ENCODE measurements at places on chromosomes 11 and 22.

- no peak for DNase-seq
These were observed 21.0 kb downstream of the NNMT start for GRCh38 chr11:114316980-114317786.

DNA sequence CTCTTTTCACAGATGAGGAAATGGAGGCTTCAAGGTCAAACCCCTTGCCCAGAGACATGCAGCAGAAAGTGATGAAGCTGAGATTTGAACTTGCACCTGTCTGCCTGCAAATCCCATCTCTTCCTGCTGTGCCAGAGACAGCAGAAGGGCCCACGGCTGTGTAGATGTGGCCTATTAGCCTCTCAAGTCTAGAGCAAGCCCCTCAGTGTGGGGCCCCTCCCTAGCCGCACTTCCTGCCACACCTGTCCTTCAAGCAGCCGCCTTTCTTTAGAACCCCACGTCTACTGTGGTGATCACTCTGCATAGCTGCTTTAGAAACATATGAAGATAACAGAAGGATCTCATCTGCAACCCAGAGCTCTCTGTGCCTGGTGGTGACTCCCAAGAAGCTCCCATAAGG is 41.2 kb upstream of the JAM3 start:
- DNase-seq = no peak

- DNase-seq = no peak
These were observed 333.0 kb upstream of the DDI1 start for GRCh38 chr11:103703437-103703836.

DNA sequence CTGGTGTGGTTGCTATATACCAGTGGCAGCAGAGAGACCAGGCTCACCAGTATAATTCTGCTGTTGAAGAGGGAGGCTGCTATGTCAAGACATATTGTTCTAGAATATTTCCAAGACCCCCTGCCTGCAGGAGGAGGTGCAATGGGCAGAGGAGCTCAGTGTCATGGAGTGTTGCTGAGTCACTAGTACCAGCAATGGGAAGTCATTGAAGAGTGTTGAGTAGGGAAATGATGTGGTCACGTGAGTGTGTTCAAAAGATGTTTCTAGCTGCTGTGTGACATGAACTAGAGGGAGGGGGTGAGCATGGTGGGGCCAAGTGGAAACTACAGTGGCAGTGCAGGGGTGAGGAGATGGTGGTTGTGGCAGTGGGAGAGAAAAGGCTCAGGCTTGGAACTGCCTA is 76.3 kb upstream of the BIRC3 start:
- no peak for DNase-seq

DNA sequence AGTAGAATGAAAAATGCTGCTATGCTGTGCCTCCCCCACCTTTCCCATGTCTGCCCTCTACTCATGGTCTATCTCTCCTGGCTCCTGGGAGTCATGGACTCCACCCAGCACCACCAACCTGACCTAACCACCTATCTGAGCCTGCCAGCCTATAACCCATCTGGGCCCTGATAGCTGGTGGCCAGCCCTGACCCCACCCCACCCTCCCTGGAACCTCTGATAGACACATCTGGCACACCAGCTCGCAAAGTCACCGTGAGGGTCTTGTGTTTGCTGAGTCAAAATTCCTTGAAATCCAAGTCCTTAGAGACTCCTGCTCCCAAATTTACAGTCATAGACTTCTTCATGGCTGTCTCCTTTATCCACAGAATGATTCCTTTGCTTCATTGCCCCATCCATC is 14.9 kb upstream of the HBE1 start:
- DNase-seq = no peak

GRCh38 chr11:119910051-119910450 is 181.1 kb upstream of the NECTIN1 start:
- DNase-seq = no peak

DNA sequence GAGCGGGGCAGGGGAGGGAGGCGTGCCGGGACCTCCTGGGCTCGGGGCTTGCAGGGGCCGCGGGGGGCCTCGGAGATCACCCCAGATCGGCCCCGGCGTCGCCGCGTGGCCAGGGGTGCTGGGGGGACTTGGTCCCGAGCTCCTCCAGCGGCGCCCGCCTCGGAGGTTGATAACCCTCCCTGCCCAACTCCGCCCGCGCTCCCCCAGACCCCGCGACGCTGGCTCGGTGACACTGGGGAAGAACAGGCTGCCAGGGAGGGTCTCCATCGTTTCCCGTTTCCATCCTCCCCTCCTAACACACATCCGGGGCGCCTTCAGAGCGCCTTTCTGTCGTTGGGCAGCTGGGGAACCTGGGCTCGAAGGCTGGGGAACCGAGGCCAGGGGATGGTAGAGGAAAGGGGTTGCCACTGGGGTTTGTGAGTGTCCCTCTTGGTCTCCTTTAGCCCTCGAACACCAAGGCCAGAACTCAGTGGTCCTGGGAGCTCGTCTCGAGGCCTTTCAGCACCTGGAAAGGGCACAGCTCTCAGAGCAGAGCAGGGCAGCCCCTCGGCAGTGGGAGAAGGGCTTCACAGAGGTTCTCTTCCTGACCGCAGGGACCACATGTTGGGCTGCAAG is 431 bp downstream of the SLC37A2 start:
- DNase-seq = no peak
